ENCODE measurements at places on chromosomes 7 and 10. TPM values are rescaled to one million over a fixed set of nuclear protein-coding genes. Genes with fewer than 3 reads are reported as not detected.

C10orf105 gene
- 0.37 TPM for total RNA-seq

C1GALT1 gene
- 54.2 TPM for total RNA-seq

RGS10 gene
- total RNA-seq, result 64.7 TPM

OR2A25 gene
- total RNA-seq, result not detected

MYH16 gene
- not detected for total RNA-seq

MYPN gene
- total RNA-seq, result not detected

ZNF804B gene
- total RNA-seq, result not detected

FAM25A gene
- total RNA-seq, result not detected

ARHGAP22 gene
- total RNA-seq, result 1.4 TPM

PROSER2 gene
- total RNA-seq, result 5.1 TPM

SPDYE3 gene
- total RNA-seq, result not detected

MYO1G gene
- total RNA-seq, result 245 TPM

TFEC gene
- 0.47 TPM for total RNA-seq

VSIR gene
- total RNA-seq, result 119 TPM

PRXL2A gene
- total RNA-seq, result 0.94 TPM

ANXA7 gene
- 117 TPM for total RNA-seq

FAM13C gene
- total RNA-seq, result not detected

TRIM73 gene
- total RNA-seq, result 19.4 TPM

GOLGA7B gene
- total RNA-seq, result 12.0 TPM

PPP1R17 gene
- total RNA-seq, result not detected

HACD1 gene
- total RNA-seq, result 3.7 TPM

ATAD1 gene
- total RNA-seq, result 25.1 TPM

RASA4 gene
- total RNA-seq, result 61.6 TPM

TEX36 gene
- not detected for total RNA-seq

PRTFDC1 gene
- total RNA-seq, result 3.6 TPM

PTF1A gene
- total RNA-seq, result not detected

TUBB8 gene
- not detected for total RNA-seq

TDRD1 gene
- total RNA-seq, result not detected

ARPC1B gene
- 185 TPM for total RNA-seq

CCDC3 gene
- 0.99 TPM for total RNA-seq

HOXA6 gene
- total RNA-seq, result not detected

Data from T-helper 17 cell (primary cell).